ENCODE measurements at places on chromosomes 7 and 10.

DNA sequence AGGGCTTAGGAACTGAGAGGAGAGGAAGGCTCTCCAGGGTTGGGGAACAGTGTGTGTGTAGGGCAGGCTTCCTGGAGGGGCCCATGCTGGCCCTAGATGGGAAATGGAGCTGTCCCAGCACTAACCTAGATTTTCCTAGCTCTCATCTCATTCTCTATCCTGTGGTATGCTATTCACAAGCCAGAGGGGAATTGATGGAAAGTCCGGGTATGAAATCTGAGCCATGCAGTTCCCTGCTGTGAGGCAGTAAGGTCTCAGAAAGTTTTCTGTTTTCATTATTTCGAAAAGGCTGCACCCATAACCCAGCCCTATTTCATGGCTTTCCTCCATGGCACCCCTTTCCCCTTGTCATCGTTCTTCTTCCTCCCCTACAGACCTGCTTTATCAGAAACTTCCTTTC, 220.3 kb downstream of the RPS24 start:
- DNase-seq, result no peak

GRCh38 chr10:21173802-21174714, 276.9 kb upstream of the NEBL start:
- no peak for DNase-seq

GRCh38 chr10:14678637-14679036, 96.1 kb downstream of the FAM107B start:
- DNase-seq, result no peak

- DNase-seq, result no peak
Measured at GRCh38 chr7:117229350-117229749, 93.5 kb downstream of the WNT2 start.

GRCh38 chr10:103690281-103690680, 165.1 kb downstream of the SH3PXD2A start:
- no peak for DNase-seq

- DNase-seq, result no peak
Measured at GRCh38 chr7:158975526-158976467, 119.4 kb downstream of the DYNC2I1 start.

DNA sequence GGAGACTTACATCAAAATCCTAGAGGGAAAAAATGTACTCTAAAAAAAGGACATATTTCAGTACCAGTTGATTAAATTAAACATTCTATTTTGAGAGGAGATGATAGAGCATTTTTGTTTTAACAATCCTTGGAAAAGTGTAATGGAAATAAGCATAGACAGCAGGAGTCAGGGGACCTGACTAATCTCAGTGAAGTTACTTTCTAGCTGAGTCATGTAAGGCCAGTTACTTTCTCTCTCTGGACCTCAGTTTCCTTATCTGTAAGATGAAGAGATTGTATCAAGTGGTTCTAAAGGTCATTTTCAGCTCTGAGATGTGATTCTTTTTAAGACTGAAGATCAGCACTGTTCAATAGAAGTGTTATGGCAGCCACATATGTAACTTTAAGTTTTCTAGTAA, 44.1 kb downstream of the VTI1A start:
- DNase-seq, result no peak

GRCh38 chr10:74150204-74150989, at the start of gene AP3M1:
AP3M1 (minus strand) TSS chr10:74150828; CDS start chr10:74138379, 12,449 bp downstream.
- peak; percentile 100 for DNase-seq

- no peak for DNase-seq
Measured at GRCh38 chr10:74576586-74576985, 249.8 kb upstream of the KAT6B start.

DNA sequence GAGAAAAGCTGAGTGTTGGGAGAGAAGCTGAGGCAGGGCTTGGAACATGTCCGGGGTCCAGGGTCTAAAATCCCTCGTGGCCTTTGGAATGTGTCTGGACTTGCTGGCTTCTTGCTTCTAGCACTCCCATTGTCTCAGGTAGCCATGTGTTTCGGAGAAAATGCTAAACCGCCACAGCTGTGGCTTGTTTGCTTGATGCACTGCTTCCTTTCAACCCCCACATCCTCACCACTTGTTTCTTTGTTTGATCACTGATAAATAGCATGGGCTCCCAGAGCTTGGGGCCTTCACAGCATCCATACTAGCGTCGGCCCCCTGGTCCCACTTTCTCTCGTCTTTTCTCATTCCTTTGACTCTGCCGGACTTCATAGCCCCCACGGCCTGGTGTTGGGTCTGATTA, 102.7 kb downstream of the ANKRD26 start:
- no peak for DNase-seq

DNA sequence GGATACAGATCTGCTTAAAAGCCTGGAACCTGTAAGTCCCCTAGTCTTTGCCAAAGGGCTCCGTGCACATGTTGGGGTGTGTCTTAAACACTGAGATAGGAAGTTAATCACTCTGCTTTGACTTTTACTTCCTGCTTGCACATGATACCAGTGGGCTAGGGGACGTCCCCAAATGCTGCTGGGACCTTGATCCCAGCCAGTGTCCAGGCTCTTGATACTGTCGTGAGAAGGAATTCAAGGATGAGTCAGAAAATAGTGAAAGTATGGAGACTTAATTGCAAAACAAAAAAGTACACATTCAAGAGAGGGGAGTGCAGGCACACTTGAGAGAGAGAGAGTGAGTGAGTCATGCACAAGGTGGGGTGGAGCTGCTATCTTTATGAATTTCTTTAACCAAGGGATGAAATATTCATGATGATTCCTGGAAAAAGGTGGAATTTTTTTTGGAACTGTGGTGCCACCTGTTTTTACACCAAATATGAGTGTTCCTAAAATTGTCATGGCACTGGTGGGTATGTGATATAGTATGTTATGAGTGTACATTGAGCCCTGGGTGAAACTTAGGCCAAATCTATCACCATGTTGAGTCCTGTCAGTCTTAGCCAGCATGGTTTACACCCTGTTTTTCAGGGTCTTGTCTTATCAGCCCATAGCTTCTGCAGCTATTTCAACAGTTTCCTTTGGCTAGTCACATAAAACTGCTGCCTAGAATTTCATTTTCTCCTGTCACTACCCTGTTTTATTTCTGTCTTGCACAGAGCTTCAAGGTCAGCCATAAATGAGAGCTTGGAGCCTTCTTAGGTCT, 88.3 kb upstream of the CYP26C1 start:
- peak; percentile 52 for DNase-seq

GRCh38 chr10:31138026-31138553, 106.4 kb upstream of the ZNF438 start:
- DNase-seq, result no peak

DNA sequence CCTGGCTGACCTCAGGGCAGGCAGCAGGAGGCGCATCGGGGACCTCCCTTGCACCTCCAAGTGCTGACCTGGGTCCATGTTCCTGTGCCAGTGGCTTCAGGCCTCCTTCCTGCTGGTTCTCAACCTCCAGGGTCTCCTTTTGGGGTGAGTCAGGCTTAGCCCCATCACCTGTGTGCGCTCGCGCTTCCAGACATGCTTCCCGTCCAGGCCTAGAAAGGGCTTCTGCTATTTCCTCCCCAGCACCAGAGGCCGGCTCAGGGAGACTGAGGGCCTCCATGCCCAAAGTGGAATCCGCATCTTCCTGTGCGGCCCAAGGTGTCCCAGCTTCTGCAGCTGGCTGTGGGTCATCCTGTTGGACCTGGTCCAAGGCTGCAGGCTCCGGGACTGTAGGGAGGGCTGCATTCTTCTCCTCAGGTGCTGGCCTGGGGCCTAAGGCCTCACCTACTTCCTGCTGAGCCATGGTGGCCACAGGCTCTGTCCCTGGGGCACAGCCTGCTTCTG, 5.9 kb downstream of the NACAD start:
- DNase-seq, result no peak

- no peak for DNase-seq
Measured at GRCh38 chr10:124707144-124707467, 37.1 kb downstream of the FAM53B start.

DNA sequence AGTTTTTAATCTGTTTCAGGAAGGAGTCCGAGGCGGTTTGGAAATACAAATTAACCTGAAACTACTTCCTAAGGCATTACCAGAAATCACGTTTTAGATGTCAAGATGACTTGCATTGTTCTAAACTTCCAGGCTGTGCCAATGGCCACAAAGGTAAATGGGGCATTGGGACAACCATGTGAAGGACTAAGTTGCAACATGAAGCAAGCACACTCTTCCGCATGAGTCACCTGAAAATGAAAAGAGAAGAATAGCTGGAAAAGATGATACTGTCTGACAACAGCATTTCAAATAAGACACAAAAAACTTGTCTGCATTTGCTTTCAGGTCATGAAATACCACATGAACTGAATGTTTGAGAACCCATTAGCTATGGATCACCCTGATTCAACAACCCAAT, 262.1 kb downstream of the AHR start:
- DNase-seq, result no peak

- DNase-seq, result no peak
Measured at GRCh38 chr7:8500286-8500685, 66.9 kb downstream of the NXPH1 start.

DNA sequence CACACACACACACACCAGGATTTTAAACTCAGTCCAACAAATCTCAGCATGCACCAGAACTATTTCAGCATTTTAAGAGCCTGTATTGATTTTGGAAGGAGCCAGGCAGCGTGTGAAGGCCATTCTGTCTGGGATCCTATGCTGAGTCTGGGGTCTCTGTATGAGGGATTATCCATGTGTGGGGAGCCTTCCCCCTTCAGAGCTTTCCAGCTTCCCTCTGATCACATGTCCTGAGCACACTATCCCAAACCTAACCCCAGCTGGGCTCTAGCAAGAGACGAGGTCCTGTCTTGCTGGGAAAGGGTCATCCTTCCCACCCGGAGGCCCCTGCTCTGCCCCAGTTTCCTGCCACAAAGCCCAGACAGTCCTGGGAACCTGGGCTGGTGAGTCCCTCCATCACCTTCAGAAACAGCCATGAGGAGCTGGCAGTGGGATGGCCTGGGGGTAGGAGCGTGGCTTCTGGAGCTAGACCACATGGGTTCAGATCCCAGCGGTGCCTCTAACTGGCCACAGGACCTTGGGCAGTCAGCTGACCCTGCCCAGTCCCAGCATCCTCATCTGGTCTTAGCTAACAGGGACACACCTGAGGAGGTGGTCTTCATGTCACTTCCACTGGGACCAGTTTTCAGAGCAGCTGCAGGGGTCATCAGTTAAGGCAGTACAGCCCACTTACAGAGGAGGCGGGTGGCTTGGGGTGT, 79.6 kb upstream of the RET start:
- DNase-seq, result no peak

- no peak for DNase-seq
Measured at GRCh38 chr7:92231-92674, 100.1 kb upstream of the FAM20C start.

DNA sequence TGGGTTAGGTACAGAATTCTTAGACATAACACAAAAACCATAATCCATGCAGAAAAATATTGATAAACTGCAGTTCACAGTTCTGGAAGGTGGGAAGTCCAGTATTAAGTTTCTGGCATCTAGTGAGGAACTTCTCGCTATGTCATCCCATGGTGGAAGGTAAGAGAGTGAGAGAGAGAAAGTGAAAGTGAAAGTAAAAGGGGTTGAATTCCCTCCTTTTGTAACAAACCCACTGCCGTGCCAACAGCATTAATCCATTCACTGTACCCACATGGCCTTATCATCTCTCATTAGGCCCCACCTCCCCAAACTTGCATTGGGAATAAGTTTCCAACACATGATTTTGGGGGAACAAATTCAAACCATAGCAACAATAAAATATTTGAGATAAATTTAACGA, 17.1 kb downstream of the ZNF485 start:
- no peak for DNase-seq

- DNase-seq, result no peak
Measured at GRCh38 chr10:115727129-115727528, 545.9 kb downstream of the GFRA1 start.

GRCh38 chr7:132568962-132569361, 7.3 kb downstream of the PLXNA4 start:
- DNase-seq, result no peak

GRCh38 chr7:70857793-70858545, 274.0 kb upstream of the GALNT17 start:
- DNase-seq, result no peak

- DNase-seq, result peak; percentile 76
Measured at GRCh38 chr10:98041352-98042043, 11.1 kb upstream of the CRTAC1 start.

DNA sequence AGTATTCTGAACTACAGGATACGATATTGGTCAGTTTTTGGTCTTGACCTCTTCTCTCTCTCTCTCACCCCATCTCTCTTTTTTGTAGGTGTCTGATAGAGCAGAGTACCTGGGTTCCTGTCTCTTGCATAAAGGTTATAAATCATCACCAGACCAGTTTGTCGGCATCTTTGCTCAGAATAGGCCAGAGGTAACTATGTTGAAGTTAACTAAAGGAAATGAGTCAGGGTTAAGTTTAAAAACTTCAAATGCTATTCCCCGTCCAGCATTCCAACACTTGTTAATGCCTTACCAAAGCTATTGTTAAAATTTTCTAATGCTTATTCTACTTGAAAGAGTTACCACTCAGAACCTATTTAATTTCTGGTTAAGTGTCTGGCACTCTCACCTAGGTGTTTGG, 30.7 kb downstream of the ACSL5 start:
- no peak for DNase-seq

DNA sequence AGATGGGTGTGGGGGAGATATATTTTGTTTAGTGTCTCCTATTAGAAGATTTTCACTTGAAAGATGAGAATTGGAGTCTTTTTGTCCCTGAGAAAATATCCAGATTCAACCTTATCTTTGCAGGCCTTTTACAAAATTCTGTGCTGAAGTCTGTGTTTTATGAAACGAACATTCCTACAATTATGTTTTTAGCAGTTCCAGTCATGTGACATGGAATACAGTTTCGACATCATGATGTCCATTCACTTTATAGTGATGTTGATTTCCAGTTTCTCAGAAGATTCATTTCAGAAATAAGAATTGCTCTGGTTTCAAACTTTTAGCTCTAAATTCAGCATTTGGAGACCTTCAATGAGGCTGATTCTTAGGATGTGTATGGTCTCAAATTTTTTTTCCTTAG, 54.4 kb downstream of the CACNB2 start:
- DNase-seq, result no peak

- no peak for DNase-seq
Measured at GRCh38 chr7:53437336-53437735, 401.9 kb downstream of the POM121L12 start.

GRCh38 chr7:127874951-127875608, 156.2 kb downstream of the LRRC4 start:
- DNase-seq, result no peak

DNA sequence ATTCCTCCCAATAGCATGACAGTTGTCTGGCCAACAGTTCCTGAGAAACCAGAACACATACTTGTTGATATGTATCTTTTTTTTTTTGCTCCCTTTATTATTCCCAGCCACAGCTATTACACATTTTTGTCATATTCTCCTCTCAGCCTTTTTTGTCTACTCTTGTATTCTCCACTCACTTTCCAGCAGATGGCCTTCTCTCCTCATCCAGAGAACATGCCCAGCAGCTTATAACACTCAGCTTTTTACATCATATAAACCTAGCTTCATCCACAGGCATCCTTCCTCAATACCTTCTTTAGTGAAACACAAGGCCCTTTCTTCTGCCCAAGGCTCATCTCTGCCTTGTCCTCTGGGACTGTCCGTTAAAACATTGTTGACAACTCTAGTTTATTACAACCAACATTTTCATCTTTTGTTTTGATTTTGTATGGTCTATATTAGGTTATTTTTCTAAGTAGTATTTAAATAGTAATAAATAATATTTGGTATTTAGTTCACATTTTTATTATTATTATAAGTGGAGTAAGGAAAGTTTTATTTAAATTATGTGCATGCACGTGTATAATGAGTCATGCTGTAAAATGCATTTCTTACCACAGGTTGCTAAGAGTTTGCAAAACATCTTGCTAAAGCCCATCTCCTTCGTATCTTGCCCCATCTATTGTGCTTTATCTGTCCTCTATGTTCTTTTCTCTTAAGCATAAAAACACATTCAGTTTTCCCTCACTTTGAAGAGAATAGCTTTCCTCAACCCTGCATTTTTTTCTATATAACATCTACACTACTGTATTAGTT, 101.5 kb downstream of the ORC5 start:
- DNase-seq, result no peak
